ENCODE measurements at places on chromosomes 4 and X.

DNA sequence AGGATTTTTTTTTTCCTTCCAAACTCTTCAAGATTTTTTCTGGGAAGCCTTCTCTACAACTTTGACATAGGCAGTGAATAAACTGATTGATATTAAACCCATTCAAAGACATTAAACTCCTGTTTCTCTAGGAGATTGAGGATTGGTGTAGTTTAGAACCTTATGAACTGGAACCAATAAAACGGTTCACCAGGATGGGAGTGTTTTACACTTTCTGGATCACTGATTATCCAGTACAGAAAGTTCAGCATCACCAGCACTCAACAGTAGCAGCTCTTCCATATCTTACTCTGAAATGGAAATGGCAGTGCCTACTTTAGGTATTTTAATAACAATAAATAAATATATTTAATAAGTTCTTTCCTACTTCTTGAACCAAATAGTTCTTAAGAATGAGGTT is 76.7 kb downstream of the BMPR1B start:
- DNase-seq: no peak

DNA sequence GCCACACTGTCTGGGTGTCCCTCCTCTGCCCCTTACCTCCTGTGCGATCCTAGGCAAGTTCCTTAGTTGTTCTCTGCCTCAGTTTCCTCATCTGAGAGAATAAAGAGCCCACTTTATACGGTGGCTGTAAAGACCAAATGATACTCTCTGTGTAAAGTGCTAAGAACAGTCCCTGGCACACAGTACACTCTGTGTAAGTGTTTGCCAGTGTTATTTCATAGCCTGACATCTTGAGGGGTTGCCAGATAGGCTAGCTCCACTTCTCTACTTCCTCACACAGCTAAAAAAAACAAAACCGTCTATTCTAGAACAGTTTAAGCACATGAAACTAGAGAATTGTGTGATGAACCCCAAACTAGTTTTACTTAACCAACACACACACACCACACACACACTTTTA is 17.1 kb downstream of the SPON2 start:
- no peak for DNase-seq

DNA sequence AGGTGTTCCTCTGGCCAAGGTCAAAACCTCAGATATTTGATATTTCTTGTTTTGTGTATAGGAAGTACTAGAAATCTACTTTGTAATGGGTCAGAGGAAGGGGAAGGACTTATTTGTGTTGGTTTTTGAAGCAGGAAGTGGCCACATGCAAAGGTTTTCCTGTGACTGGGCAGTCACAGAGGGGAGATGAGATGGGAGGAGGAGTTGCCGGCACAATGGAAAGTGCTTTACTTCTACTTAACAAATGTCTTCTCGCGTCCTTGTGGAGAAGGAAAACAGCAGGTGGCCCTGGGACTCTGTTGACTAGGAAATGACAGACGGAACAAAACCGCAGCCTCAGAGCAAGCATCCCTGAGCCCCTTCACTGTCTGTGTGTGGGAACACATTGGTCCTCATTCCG is 46.6 kb downstream of the SHROOM2 start:
- no peak for DNase-seq

DNA sequence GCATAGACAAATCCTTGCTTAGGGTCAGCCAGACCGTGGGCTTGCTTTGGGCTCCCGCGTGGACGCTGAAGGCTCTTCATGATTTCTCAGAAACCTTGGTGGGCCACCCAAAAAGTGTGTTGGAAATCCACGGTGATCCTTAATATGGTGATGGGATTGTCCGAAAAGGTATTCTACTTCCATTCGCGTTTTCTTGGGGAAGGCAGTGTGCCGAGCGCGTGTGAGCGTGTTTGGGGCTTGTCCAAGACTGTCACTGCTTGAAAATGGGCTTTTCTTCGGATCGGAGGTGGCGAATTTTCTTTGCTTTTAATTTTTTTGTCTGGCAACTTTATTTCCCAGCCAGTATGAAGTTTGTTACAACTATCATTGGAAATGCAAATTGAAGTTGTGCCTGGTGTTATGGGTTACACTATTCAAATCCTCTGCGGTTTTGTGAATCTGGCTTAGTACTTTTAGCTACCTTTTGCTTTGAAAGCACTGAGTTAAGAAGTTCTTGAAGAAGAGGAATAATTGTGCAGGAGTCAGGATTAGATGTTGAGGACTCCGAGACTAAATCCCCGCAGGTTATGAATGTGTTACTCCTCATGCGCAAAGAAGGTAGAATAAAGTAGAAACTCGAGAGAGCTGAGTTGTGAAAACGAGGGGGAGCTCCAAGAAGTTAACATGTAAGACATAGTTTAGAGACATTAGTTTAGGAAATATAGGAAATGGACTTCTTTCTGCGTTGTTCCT is 3.2 kb downstream of the SPRY1 start:
- no peak for DNase-seq

- DNase-seq: no peak
Measured at GRCh38 chr4:182147391-182147790, 95.8 kb upstream of the TENM3 start.

DNA sequence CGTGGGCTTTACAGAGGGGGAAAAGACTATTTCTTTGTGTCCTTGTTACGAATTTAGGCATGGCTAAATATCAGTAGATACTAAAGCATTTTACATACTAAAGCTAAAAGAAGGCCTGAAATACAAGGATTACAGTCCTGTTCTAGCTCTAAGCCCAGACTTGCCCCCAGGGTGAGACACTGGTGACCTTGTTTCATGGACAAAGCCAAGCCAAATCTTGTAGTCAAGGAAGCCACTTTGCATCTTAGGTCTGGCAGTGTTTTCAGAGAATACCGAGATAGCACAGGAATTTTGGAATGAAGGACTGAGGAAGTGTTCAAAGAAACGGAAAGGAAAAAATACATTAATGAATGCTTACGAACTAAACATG is 733 bp upstream of the G3BP2 start:
- no peak for DNase-seq

Data from coronary artery (tissue), 2 donors.